ENCODE measurements at places on chromosomes 6 and 20.

DNA sequence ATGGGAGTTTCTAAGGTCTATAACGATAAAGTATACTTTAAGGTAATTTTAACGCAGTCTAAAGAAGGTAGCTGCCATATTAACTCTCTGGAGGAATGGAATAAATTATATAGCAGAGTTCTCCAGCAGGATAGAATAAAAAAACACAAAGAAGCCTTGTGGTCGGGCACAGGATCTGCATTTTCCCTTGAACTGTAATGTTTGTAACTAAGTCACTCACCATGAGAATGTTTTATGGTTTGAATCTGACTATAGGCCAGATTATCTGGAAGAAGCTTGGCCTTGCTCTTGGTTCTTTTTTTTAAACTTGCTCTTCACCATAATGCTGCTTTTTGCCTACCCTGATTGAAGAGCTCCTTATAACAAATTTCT is 238.8 kb upstream of the NOX3 start:
- DNase-seq, result no peak

GRCh38 chr6:41040101-41040939 is 1.3 kb upstream of the UNC5CL start:
- DNase-seq, result no peak

DNA sequence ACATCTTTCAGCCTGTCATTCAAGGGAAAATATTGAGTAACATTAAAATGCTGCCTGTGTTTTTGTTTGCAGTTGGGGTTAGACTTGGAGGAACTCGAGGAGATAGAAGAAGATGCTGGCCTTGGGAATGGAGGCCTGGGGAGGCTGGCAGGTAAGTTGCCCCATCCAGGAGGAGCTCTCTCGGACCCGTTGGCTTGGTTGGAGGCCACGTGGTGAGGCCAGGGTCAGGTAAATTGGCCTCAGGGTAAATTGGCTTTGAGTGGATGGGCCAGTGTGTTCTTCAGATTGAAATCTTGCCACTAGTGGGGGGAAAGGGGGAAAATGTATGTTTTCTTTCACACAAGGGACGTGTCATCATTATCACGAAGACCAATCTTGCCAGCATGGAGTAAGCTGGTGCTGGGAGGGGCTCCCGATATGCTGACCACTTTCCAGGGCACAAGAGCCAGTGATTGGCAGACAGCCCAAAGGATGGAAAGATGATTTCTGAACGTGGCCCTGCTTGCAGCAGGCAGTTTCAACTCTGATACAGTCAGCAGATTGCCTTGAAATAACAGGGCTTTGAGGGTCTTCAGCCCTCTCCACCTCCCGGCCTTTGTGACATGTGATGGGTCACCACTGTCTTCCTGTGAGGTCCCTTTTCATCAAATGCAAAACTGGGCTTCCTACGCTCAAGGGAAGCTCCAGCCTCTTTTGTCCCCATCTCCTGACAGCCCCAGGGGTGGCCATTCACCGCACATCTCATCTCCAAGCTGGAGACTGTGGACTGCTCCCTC is 21.4 kb downstream of the PYGB start:
- no peak for DNase-seq

- DNase-seq, result no peak
These were observed 587.2 kb downstream of the EPM2A start for GRCh38 chr6:145147981-145148749.

DNA sequence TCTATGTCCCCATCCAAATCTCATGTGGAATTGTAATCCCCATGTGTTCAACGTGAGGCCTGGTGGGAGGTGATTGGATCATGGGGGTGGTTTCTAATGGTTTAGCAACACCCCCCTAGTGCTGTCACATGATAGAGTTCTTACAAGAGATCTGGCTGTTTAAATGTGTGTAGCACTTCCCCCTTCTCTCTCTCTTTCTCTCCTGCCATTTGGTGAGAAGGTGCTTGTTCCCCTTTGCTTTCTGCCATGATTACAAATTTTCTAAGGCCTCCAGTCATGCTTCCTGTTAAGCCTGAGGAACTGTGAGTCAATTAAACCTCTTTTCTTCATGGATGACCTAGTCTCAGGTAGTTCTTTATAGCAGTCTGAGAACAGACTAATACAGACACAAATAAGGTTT is 165.4 kb downstream of the OGFRL1 start:
- DNase-seq, result no peak

DNA sequence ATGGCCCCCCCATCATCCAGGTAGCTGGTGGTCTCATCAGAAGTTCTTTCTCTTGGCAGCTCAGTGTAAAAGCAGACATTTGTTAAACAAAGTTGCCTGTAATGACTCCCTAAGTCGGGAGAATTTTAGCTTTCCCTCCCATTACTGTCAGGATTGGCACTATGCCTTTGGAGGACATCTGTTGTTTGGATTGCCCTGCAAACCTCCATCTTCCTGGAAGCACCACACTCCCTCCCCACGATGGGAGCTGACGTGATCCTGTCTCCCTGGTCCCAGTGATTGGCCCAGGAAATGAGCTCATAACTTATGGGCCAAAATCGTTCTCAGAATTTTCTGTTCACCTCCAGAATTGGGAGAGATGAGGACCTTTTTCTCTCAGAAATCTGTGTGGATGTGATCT is 42.6 kb upstream of the CNR1 start:
- no peak for DNase-seq

DNA sequence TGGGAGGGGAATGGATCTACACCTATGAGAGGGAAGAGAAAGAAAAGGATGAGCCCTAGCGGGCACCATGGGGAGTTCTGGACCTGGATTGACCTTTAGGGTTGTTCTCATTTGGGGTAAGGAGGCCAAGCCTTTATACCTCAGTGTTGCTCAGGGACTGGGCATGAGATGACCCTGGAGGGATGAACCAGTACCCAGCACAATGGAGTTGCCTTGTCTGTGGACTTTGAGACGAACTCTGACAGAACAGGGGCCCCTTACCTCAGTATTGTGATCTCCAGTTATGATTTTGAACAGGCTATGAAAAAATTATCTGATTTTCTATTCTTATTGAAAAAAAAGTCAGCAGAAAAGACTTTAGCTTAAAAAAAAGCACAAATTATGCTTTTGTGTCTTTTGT is 88.6 kb downstream of the FOXA2 start:
- no peak for DNase-seq

DNA sequence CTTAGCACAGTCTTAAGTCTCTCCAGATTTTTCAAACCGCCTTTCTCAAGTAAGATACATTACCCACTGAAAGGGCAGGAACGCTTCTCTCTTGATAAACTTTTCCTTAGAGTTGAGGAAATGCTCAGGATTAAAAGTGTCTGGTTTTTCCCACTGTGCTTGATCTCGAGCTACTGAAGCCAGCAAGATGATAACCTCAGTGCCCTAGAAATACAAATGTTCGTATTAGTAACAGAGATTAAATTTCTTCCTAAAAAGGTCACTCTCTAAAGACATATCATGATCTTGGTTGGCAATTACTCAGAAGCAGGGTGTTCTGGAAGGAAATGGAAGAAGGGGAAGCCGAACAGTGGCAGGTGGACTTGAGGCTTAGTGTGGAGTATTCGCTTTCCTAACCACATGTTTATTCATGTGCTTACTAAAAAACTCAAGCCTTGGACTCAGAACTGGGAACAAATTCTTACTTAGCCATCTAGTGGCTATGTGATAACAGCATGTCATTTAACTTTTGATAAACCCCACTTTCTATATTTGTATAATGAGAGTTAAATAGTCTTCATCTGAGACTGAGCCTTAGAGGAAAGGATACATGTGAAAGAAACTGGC is 20.1 kb downstream of the C6orf141 start:
- no peak for DNase-seq

- no peak for DNase-seq
These were observed 36.7 kb downstream of the LAMA2 start for GRCh38 chr6:128919412-128920180.

DNA sequence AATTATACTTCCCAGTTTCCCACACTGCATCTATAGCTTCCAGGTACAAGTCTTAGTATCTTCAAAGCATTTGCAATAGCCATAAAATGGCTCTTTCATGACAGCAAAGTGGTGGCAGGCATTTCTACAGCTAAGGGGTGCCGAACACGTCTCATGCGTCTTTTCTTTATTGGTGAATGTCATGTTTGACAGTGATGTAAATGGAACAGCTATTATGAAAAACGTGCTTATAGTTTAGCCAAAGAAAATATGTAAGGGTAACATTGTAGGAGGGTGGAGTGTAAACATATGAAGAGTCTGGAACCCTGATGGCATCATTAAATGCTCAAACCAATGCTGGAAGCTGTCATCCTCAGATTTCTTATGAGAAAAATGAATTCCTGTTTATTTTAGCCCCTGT is 37.9 kb downstream of the COL11A2 start:
- DNase-seq, result no peak

DNA sequence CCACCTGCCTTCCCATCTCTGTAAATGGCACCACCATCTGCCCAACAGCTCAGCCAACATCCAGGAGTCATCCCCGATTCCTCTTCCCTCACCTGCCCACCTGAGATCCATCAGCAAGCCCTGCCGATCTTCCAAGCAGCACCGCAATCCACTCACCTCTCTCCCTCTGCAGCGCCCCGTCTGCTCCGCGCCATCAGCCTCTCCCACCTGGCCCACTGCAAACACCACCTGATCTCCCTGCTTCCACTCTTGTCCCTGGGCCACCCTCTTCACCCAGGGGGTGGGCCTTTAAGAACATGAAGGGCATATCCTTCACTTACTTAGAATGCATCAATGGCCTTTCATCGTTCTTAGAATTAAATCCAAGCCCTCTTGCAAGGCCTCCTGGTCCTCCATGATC is 457.3 kb upstream of the SULF2 start:
- no peak for DNase-seq

DNA sequence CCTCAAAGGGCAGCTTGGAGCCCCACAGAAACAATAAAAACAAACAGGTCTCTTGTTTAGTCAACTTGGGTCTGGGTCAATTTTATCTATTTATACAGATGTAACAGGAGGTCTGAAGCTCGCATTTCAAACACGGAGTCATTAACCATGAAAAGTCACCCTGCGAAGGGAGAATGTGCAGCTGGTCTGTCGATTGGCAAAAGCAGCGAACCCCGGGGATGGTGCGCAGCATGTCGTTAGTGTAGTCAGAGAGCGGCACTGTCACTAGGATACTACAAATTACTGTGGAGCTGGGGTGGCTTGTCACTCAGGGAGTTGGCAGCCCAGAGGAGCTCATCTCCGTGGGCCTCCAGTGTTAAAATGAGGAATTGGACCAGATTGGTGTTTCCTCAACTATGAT is 190.4 kb upstream of the ARG1 start:
- no peak for DNase-seq

DNA sequence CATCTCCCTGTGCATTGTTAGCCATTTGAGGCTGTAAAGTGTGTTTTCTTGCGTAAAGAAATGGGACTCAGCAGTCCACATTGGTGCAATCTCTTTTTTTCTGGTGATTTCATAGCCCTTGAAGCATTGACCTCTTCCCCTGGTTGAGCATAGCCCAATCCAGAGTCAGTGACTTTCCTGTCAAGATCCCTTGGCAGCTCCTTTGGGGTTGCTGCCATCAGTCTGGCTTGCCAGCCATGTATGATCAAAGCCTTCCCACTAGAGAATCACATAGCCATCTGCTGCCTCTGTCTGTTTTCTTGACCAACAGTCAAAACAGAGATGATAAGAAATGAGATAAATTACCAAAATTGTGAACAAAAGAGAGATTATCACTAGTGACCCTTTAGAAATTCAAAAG is 19.6 kb downstream of the HLA-A start:
- DNase-seq, result no peak

GRCh38 chr6:85389151-85389797 is 60.6 kb upstream of the NT5E start:
- DNase-seq, result no peak

GRCh38 chr20:60882836-60883235 is 369.2 kb upstream of the CDH4 start:
- no peak for DNase-seq

DNA sequence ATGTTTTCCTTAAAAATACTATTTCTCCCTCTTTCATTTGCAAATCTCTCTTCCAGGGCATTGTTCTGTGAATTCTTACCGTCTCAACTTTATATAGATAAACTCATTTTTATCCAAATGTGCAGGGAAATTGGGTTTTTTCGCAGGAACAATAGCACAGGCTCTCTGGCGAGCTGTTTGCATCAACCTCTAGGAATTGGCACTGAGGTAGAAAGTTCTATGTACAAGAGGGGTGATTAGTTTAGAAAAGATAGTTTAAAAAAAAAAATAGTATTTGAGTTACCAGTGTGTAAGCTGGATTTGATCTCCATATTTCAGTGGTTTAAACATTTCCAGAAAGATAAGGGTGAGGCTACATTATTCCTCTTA is 129.7 kb upstream of the BTN3A2 start:
- DNase-seq, result no peak

DNA sequence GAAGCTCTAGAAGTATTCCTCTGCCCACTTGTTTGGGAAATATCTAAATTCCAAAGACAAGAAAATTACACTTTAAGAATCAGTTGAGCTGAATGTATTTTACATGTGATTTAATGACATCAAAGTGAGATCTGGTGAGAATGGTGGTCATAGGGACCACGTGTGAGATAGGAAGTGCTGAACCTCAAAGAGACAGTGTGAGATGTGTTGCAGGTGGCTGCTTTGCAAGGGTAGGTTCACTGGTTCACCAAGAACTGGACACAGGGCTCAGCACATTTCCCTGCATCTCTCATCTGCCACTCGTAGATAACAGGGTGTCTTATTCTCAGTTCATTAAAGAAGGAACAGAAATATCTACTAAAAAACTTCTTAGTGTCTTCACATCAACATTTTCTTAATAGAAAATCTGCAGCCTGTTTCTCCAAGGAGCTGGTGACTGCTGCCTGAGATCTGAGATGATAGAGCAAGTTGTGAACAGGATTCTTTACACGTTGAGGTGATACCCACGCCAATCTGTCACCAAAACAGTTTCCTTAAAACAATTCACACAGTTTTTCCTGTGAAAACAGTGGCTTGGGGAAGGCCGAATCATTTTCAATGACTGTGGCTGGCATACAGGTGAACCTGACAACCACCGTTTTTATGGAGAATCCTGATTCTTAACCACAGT is 7.2 kb downstream of the CCR6 start:
- no peak for DNase-seq

- DNase-seq, result no peak
These were observed 218.4 kb downstream of the LMBRD1 start for GRCh38 chr6:69578361-69578890.

DNA sequence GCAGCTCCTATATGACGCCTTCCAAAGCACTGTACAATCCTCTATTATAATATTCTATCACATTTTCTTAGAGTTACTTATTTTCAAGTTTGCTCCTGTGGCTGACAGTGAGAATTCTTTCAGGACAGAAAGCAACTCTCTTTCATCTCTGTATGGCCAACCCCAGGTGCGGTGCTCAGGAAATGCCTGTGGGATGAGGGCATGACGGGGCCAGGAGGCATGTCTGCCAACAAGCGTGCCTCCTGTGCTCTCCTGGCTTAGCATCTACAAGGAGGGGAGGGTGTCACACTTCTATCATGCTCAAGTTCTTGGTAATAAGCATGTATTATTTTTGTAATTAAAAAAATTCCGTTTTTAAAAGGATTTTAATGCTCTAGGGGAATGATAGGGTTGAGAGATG is 11.4 kb downstream of the MRPL14 start:
- no peak for DNase-seq

- no peak for DNase-seq
These were observed 157.7 kb downstream of the ANKRD60 start for GRCh38 chr20:58070664-58071196.

Measured in esophagus squamous epithelium (tissue), 5 donors.